ENCODE measurements at places on chromosomes 5 and 9.

DNA sequence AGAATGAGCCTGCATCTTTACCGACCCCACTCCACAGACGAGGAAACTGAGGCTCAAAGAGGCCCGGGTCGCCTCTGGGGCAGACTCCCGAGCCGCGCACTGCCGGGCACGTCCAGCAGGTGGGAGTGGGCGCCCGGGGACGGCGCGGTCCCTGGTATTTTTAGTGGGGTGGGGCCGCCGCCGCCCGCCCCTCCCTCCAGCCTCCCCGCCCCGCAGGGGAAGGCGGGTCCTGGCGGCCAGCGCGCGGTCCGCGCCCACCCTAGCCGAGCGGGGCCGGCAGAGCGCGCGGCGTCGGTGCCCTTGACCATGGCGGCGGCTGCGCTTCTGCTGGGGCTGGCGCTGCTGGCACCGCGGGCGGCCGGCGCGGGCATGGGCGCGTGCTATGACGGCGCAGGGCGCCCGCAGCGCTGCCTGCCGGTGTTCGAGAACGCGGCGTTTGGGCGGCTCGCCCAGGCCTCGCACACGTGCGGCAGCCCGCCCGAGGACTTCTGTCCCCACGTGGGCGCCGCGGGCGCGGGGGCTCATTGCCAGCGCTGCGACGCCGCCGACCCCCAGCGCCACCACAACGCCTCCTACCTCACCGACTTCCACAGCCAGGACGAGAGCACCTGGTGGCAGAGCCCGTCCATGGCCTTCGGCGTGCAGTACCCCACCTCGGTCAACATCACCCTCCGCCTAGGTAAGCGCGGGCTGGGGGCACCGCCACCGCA is at the start of gene LAMC3:
Gene LAMC3, plus strand, starts transcription at position 266 of the 710 bp plus-strand sequence. Its CDS starts 41 bp downstream, at position 307.
- no peak for DNase-seq

GRCh38 chr9:113538131-113538530 is 74.6 kb downstream of the RGS3 start:
- DNase-seq, result no peak

DNA sequence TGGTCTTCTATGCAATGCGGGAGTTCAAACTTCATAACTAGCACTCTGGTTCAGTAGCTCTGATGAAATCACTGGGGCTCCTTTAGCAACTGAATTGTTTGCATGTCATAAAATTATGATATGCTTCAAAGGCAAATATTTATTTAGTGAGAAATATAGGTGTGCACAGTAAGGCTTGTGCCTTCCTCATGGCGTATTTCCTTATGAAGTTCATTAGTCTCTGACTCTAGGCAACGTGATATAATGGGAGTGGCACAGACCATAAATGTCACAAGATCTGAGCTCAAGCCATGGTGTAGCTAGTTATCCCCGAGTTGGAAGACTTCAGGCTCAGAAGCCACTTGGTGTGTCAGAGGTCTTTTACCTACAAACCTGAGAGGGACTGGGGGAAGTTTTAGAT is 35.5 kb downstream of the PIP5K1B start:
- no peak for DNase-seq

DNA sequence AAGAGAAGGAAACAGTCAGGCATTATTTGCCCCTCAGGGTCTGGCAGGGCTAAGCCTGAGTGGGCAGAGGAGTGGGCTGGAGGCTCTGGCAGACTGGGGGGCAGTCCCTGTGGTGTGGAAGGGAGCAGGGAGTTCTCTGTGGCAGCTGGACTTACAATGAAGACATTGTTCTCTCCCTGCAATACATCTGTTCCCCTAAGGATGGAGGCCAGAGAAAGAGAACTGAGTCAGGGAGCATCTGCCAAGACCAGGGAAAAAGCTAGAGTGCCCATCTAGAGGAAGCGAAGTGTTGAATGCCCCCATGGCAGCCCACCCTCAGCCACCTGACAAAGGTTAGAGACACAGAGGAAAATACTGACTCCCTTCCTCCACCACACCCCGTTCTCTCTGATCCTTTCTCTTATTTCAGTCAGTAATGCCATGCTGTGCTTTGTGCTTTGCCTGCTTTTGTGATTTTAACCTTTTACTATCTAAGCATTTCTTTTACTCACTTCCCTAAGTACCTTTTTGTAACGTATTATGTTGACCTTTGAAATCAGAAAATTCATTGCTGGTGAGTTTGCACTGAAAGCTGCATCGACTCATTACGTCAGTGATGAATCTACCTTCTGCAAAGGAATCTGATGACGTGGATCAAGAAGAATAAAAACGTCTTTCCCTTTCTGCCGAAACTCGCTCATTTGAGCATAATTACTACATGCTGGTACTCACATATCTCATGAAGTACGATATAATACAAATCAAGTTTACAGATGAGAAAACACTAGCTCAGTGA is 76.0 kb downstream of the ACTL7B start:
- no peak for DNase-seq

GRCh38 chr9:111050819-111051218 is 12.5 kb upstream of the LPAR1 start:
- DNase-seq, result no peak

DNA sequence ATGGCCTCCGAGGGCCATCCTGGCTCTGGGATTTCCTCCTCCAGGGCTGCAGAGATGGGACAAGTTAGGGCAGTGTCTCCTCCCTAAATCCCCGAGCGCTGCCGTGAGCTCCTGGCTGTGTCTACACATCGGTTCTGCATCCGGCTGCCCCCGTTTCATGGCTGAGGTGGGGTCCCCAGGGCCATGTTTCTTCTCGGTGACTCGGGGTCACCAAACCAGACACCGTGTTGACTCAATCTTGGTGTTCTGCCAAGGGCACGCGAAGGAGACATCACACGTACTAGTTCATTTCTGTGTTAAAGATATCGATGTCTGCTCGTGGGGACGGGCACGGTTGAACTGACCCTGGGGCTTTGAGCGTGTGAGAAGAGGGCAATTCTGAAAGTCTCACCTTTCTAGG is 60.7 kb downstream of the COL5A1 start:
- DNase-seq, result no peak
